ENCODE measurements at places on chromosomes 6 and 20.

- DNase-seq: no peak
Observed at GRCh38 chr6:81978230-81978629, 225.7 kb upstream of the TENT5A start.

DNA sequence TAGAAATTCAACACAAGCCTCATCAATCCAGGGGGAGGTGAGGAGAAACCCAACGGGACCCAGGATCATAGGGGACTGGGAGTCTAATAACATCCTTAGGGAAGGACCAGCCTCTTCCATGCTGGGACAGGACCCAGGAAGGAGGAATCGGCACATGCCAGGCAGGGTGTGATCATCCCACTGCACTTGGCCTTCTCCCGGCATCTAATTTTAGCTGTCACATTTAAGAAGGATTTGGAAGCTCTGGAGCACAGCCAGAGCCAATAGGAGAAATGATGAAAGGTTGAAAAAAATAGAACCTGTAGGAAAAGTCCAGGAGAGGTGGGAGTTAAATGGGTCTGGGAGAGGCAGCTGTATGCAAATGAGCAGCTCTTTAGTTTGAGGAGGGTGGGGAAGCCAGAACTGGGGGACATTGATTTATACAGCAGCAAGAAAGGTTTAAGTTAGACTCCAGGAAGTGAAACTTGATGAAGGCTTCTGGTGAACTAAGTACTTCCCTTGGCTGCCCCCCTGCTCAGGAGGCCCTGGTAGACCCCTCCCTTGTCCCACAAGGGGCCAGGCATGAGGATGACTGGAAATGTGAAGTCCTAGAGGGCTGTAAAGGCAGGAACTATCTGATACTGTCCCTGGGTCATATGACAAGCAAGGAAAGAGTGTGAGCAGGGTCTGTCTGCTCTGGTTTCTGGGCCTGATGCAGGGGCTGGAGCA is 260.3 kb downstream of the LRFN2 start:
- DNase-seq: no peak

GRCh38 chr20:22688485-22688884 is 104.1 kb upstream of the FOXA2 start:
- no peak for DNase-seq

GRCh38 chr20:49469060-49469459 is 13.4 kb downstream of the KCNB1 start:
- DNase-seq: no peak

DNA sequence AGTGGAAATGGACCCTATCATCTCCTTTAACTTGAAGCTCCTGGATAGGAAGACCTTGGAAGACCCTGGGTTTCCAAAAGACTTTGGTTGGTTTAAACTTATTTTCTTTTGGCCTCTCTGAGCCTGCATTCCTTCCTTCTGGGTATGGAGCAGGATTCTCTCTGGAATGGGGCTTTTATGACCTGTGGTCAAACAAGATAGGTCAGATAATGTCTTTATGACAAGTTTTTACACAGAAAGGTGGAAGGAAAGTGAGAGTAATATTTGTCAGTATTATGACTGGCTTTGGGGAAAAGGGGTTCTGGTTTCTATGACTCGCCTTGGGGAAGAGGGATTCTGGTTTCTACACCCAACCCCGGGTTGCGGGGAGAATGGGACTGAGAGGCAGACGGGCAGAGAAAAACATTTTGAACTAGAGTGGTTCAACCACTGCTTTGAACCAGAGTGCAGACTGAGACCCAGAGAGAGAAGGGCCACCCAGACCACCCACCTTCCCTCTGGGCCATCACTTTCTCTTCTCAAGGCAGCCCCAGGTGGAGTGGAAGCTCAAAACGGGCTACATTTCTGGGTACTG is 37.6 kb upstream of the KCNK5 start:
- no peak for DNase-seq

- DNase-seq: no peak
Observed at GRCh38 chr6:165819394-165819793, 156.4 kb upstream of the PDE10A start.

GRCh38 chr6:40138273-40138720 is 204.0 kb upstream of the MOCS1 start:
- DNase-seq: no peak

GRCh38 chr20:34768096-34768495 is 57.4 kb downstream of the NCOA6 start:
- no peak for DNase-seq

DNA sequence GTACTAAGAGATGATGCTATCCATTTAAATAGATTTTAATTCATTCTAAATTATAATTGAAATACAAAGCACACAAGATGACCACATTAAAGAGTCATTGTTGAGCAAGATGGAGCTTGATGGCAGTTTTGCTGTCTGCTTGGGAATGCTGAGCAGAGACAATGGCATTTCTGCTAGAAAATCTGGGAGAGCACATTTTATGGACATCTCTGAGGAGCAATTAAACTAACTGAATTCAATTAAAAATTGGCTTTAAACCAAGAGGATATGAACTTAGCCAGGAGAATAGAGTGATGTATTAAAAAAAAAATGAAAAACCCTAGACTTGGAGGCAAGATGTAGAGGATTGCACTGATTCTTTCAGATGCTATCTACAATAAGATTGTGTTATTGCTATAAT is 19.1 kb upstream of the ADGRB3 start:
- no peak for DNase-seq

GRCh38 chr6:41818271-41819054 is 31.0 kb downstream of the TOMM6 start:
- no peak for DNase-seq

- DNase-seq: no peak
Observed at GRCh38 chr20:32068174-32068573, 16.1 kb downstream of the HCK start.

- no peak for DNase-seq
Observed at GRCh38 chr20:41170386-41171105, 33.2 kb downstream of the PLCG1 start.

DNA sequence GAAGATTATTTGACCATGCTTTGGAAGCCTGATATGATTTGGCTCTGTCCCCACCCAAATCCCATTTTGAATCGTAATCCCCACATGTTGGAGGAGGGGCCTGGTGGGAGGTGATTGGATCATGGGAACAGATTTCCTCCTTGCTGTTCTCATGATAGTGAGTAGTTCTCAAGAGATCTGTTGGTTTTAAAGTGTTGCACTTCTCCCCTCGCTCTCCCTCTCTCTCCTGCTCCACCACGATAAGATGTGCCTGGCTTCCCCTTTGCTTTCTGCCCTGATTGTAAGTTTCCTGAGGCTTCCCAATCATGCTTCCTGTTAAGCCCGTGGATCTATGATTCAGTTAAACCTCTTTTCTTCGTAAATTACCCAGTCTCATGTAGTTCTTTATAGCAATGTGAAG is 21.7 kb upstream of the FAM217A start:
- no peak for DNase-seq
